ENCODE measurements at places on chromosomes 7 and 10. TPM values are rescaled to one million over a fixed set of nuclear protein-coding genes. Genes with fewer than 3 reads are reported as not detected.

GRCh38 chr10:113133497-113134115 is 183.6 kb downstream of the TCF7L2 start:
- no peak for DNase-seq

Gene ANLN
- total RNA-seq = 2.4 TPM

GRCh38 chr10:60414877-60415585 is 25.4 kb upstream of the ANK3 start:
- DNase-seq = no peak

DNA sequence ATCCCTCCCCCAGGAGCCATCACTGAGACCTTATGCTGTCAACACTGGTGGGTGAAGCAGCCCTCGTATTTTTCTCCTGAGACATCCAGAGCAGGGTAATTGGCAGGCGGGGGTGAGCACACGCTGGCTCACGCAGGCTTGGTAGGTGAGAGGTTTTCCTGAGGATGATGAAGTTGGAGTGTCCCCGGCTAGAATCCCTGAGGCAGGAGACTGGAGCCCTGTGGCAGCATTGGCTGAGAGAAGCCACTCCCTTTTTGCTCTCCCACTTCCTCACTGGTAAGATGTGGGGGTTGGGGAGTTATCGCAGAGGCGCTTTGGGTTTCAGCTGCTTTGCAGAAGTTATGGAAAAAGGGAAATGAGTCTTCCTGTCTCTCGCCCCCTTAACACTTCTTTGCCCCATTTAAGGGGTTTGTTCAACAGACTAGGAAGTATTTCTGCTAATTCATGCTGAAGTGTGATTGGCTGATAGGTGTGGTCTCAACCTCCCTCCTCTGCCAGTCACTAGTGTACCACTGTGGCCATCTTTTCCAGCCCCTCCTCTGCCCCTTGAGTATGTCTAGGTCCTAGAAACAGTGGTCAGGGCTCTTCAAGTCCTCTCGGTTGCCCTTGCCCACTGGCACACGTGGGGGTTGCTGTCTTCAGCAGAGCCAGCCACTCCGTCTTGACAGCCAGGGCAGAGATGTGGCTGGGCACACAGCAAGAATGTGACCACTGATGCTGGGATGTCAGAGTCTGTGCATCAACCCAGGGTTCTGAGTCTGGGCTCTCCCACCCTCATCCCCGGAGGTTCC is 5.7 kb downstream of the ARPC1B start:
- DNase-seq = peak; percentile 13

DNA sequence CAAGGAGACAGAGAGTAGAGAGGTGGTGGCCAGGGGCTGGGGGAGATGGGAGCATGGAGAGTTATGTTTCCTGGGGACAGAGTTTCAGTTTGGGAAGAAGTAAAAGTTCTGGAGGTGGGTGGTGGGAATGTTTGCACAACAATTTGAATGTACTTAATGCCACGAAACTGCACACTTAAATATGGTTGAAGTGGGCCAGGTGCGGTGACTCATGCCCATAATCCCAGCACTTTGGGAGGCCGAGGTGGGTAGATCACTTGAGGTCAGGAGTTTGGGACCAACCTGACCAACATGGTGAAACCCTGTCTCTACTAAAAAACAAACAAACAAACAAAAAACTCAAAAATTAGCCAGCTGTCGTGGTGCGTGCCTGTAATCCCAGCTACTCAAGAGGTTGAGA is 137.2 kb downstream of the PFKFB3 start:
- no peak for DNase-seq
